ENCODE measurements at places on chromosomes 6 and 20.
A peak's percentile ranks its signal among the peaks of the same experiment; 100 is the strongest.

GRCh38 chr6:24646771-24647170, 780 bp upstream of the KIAA0319 start:
- no peak for DNase-seq

DNA sequence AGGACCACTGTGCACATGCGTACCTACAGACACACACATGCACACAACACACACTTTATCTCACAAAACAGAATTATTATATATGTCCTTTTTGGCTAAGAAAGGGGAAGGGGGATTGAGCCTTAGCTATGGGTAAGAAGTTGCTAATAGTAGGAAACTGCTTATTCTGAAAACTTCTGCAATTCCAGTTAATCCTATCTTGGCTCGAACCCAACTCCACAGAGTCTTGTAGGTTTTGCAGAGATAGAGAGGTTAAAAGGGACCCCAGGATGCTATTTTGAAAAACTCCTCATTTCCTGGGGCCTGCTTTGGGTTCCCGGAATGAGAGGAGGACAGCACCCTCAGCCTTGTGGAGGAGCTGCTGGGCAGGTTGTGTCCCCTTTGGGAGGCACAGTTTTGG, 233.8 kb downstream of the CLIC5 start:
- no peak for DNase-seq

DNA sequence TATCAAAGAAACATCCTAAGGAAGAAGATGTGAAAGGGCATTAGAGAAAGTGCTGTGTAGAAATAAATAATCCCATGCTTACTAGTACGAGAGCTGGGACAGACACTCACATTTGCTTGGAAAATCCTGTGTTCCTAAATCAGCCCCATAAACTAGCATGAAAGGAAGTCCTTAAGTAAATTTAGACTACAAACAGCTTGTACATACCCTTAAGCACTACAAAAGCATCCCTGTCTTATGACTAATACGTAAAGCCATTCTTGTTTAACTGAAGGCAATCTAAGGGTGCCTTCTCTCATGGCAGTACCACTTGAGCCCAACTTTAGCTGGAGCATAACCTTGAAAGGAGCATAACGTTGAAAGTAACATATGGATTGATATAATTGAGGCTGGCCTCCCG, 15.4 kb upstream of the FOXQ1 start:
- no peak for DNase-seq

DNA sequence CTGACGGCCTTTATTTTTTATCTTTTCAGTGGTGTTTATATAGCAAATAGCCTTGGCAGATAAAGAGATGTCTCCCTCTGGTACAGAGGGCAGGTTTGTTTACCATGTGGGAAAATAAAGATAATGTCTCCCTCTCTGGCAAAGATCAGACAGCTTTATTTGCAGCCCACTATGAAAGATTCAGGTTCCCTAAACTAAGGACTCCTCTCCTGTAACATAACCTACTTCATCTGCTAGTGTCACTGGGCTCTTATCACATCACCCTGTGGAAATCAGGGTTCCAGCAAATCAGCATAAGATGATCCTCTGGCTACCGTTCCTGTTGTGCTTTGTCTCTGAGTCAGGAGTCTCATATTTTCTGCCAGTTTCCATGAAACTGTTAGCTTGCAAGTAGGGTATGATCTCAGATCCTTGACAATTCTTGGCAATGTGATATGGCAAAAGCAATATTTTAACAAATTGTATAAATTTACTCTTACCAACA, 3.1 kb downstream of the FBXL4 start:
- DNase-seq = no peak

DNA sequence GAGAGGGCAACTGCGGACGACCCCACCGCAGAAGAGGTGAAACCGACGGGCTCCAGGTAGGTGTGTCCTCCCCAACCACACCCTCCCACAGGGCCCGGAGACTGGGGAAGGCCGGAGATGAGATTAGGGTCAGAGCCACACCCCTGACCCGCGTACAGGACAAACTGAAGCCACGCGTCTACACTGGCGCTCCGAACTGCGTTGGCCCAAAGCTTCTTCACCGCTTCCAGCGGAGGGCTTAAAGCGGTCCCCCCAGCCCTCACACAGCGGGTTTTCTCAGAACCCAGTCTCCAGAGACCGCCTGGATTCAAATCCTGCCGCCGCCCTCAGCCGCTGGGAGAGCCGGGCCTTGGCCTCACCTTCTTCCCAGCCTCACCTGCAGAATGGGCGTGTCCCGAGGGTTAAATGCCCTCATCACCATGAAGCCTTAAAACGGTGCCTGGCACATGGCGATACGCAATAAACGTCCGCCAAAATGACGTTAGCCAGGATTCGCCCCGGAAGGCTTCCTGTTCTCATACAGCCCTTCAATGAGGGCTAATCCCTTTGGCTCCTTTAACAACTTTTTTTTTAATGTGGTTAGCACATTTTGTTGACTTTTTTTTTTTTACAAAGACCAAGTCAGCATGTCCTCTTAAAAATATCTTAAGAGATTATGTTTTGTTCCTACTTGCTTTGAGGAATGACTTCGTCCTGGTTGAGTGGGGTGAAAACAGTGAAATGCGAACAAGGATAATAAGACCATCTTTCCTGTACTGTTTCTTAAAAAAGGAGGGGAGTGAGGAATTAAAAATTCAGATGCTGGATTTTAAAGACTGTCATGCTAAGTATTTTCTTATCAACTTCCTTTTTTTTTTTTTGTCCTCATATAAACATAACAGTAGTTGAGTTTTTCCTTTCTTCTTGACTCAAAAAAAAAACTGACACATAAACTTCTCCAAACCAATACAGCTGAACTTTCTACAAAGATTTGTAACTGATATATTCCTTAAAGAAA, 15.1 kb upstream of the ZNF217 start:
- DNase-seq = no peak

GRCh38 chr6:114001354-114001753, 30.4 kb upstream of the HDAC2 start:
- no peak for DNase-seq

- peak; percentile 37 for DNase-seq
These were observed 9.3 kb upstream of the ID1 start for GRCh38 chr20:31595654-31596411.

DNA sequence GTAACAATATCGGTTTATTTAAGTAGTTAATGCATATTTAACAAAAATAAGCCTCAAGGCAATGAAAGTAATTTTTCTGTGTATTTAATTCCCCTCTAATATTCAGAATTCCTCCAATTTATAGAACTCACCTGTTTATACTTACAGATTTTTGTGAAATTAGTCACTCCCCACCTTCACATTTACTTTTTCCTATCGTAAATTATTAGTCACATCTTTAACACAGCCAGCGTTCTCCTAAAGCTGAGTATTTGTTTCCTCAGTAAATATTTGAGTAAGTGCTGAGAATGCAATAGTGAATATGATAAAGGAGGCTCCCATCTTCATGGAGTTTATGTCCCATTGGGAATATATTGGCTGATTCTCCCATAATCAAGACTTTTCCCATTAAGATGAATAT, 88.0 kb downstream of the SYCP2 start:
- no peak for DNase-seq

DNA sequence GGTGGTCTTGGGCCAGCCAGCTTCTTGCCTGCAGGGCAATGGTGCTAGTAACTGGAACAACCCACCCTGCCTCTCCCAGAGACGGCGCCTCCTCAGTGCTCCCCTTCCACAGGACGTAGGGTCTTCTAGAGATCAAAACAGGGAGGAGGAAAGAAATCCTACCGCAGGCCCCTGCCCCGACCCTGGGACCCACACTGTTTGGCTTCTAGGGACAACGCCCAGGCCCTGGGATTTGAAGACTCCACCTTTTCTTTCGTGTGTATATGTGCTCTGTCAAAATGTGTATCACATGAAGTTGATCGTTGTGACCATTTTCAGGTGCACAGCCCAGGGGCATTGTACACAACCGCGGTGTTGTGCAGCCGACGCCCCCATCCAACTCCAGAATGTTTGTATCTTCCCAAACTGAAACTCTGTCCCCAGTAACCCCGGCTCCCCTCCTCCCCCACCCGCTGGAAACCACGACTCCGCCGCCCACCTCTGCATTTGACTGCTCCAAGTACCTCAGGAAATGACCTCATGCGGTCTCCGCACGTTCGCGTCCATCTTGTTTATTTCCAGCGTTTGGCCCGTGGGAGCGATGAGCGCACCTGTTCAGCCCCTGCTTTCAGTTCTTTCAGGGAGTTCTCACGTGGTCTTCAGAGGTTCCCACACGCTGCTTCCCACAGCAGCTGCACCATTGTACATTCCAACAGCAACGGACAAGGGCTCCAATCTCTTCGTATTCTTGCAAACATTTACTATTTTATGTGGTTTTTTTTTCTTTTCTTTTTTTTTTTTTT, 3.4 kb upstream of the BHLHE23 start:
- DNase-seq = no peak

GRCh38 chr6:170114956-170115855, 175.7 kb downstream of the DLL1 start:
- DNase-seq = no peak

DNA sequence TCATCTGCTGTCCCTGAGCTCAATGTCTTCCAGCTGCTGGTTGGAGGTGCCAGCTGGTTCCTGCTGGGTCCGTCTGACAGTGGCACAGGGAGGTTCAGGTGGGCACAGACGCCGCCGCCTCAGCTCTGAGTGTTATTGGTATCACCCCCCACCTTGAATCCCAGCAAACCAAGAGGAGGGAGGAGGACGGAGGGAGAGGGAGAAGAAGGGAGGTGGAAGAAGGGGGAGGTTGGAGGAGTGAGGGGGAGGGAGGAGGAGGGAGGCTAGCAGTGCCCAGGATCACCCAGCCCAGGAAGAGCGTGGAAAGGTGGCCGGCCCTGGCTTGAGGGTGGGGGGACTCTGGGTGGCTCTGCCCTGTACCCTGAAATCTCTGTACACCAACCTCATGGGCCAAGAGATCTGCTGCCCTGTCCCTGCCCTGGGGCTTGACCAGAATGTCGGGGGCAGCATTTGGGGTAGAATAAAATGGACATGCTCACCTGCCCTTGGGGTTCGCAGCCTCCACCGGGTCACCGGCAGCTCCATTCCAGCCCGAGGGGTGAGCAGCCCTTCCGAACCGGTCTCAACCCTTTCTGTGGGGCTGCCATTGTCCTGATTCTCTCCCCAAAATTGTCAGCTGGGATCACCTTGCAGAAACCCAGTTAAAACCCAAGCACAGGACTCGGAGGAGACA, 17.1 kb downstream of the NTSR1 start:
- DNase-seq = no peak

GRCh38 chr6:107698146-107698545, 126.0 kb downstream of the SCML4 start:
- no peak for DNase-seq

- no peak for DNase-seq
These were observed 916 bp downstream of the SOX18 start for GRCh38 chr20:64048402-64049044.

GRCh38 chr6:46370622-46371021, 120.6 kb downstream of the RCAN2 start:
- DNase-seq = no peak

DNA sequence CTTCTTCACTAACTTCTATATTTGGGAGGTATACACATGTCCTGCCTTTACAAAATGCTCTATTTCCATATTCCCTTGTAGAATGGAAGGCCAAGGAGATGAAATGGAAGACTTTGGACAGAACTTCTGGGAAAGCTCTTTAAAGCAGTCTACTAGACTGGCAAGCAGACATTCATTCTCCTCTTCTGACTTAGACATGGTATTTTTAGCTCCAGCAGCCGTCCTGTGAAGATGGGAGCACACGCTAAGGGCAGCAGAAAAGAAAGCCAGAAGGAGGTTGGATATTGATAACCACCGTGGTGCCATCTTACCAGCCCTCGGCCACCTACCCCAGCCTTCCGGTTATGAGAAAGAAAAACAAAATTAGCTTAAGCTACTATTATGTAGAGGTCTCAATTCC, 70.1 kb upstream of the E2F3 start:
- DNase-seq = no peak

DNA sequence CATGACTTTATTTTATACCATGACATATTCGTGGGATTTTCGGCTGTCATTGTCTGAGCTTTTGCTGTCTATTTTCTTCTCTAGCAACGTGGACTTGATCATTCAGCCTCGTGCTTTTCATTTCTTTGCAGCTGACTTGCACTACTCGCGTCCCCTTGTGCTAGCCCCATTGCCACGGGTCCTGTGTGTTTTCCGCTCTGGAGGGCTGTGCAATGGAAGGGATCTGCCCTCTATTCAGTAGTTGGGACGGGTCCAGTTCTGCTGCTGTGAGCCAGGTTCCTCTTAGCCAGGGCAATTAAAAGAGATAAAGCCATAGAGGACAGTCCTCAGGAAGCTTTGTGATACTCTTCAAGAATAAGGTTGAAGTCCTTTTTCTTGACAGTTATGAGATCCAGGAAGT, 17.6 kb downstream of the NEDD9 start:
- no peak for DNase-seq

DNA sequence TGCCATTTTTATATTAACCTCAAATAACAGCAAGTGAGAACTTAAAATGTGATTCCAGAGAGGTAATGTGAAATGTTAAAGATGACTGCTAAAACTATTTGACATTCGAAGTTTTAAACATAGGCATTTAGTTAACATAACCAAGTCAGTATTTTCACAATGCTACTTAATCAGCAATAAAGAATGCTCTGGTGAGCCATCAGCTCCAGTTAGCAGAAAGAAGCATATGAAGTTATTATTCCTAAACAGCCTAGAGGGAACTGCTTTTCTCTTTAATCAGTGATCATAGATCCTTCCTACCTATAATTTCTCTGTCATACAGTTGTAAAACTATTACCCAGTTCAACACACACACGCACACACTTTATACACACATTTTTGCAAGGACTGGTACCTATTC, 60.1 kb downstream of the MMS22L start:
- no peak for DNase-seq

- DNase-seq = no peak
These were observed 8.8 kb upstream of the MYT1 start for GRCh38 chr20:64155258-64156135.

DNA sequence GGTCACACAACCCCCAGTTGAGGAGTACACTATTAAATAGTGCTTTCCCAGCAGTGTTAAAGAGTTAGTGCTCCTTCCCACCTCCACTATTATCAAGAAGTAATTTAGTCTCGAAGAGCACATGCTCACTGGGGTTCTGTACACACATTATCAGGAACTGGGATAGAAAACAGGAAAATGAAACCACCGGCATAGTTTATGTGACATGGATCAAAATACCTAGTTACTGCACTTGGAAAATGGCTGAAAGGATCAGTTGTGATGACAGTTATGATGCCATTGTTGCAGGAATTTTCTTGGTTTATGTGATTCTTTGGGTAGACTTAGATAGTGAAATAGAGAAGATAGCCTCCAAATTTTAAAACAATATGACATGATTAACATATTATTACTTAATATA, 152.9 kb downstream of the AKAP7 start:
- DNase-seq = no peak

- no peak for DNase-seq
These were observed 104.4 kb upstream of the ESR1 start for GRCh38 chr6:151702851-151703658.

- DNase-seq = no peak
These were observed 55.3 kb downstream of the TBX18 start for GRCh38 chr6:84709121-84709520.

- DNase-seq = no peak
These were observed 1.1 kb downstream of the RNF114 start for GRCh38 chr20:49937027-49937929.

All from gastrocnemius medialis (tissue), 4 donors.